H1 (cell line): ENCODE measurements at places on chromosomes 7 and 10.

GRCh38 chr7:11319491-11320274 is 346.0 kb downstream of the PHF14 start:
- no peak for DNase-seq

- no peak for DNase-seq
Measured at GRCh38 chr10:22990443-22990842, 62.6 kb downstream of the ARMC3 start.

- no peak for DNase-seq
Measured at GRCh38 chr7:77284616-77285015, 85.0 kb upstream of the FGL2 start.

- DNase-seq, result no peak
Measured at GRCh38 chr7:55020466-55020871, 1.7 kb downstream of the EGFR start.

DNA sequence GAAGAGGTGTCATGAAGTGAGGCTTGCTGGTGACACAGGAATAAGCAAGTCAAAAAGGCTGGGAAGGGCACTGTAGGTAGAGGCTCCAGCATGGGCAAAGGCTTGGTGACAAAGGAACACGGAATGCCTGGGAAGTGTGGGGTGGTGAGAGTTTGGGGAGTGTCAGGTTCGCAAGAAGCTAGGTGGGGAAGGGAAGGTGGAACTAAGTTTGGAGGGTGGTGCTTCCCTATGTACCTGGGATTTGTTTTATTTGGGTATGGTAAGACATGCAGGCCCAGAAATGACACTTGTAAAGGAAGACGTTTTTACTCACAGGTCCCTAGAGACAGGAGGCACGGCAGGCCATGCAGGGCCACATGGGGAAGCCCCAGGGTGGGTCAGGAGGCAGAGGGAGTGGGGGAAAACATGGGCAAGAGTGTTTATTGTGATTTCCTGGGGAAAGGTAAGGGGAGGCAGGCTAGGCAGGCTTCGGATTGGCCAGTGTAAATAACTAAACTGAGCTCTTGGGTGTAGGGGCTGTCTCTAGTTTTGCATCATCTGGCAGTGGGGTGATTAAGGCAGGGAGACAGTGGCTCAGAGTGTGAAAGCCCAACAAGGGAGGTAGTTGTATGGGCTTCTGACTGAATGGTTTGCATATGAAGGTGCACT is 52.1 kb downstream of the SH2D4B start:
- DNase-seq, result no peak

DNA sequence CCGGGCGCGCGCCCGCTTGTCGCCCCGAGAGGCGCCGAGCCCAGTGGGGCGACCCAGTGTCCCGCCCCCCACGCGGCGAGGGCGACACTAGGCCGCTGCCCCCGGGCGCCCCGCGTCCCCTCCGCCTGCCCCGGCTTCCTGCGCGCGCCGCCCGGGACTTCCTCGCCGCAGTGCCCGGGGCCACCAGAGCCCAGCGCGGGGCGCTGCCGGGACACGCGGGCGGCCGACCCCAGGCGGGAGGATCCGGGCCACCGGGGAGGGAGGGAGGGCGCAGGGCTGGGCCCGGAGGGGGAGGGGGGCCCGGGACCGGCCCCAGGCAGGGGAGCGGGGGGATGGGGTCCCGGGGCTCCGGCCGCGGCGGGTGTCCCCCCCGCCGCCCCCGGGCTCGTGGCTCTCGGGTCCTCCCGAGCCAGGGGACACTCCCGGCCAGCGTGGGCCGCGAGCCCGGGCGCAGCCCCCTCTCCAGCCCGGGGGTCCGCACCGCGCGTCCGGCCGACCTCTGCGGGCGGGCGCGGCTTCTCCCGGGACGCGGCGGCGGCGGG is 435 bp upstream of the PWWP2B start:
- DNase-seq, result no peak

DNA sequence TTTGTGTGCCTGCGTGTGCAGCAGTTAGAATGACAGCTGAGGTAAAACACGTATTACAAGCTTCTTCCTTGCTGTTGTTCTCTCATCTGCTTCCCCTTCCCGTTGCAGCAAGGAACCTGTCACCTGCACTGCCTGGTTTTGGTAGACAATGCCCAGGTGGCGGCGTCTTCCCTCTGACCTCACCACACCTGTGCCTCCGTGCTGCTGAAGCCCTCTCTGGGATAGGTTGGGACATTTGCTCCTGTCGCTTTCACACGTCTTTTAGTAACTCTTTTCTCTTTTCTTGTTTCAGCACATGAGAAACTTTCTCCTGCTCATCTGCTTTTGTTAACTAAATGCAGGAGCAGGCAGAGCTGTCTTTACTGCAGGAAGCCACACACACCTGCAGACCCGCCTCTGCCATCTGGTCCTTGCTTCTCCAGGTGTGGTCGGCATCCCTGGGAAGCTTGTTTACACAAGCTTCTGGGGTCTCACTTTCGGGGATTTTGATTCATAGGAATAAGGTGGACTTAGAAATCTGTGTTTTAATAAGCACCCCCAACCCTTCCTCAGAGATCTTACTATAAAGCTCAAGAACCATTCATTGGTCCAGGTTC is 60.7 kb upstream of the EXOC6 start:
- no peak for DNase-seq

GRCh38 chr10:16867556-16867955 is 50.3 kb upstream of the RSU1 start:
- peak; percentile 21 for DNase-seq
